ENCODE measurements at places on chromosomes 7 and 10. TPM values are rescaled to one million over a fixed set of nuclear protein-coding genes. Genes with fewer than 3 reads are reported as not detected.

The FUOM gene
- 23.6 TPM for total RNA-seq

The PON3 gene
- total RNA-seq = not detected

The HTR5A gene
- not detected for total RNA-seq

The CALHM3 gene
- total RNA-seq = not detected

The CH25H gene
- not detected for total RNA-seq

The CLCN1 gene
- total RNA-seq = not detected

The CPVL gene
- total RNA-seq = not detected

The GSTO2 gene
- total RNA-seq = 1.6 TPM

Measured in OCI-LY7 (cell line).